ENCODE measurements at places on chromosomes 6 and 20.
A peak's percentile ranks its signal among the peaks of the same experiment; 100 is the strongest.

- no peak for DNase-seq
Measured at GRCh38 chr6:12066297-12066696, 54.2 kb downstream of the HIVEP1 start.

- DNase-seq, result no peak
Measured at GRCh38 chr6:42314571-42315258, 97.1 kb upstream of the MRPS10 start.

- no peak for DNase-seq
Measured at GRCh38 chr6:16166871-16167608, 38.2 kb downstream of the MYLIP start.

GRCh38 chr6:11963756-11964500 is 48.2 kb upstream of the HIVEP1 start:
- no peak for DNase-seq

- no peak for DNase-seq
Measured at GRCh38 chr6:37668251-37668650, 29.4 kb downstream of the MDGA1 start.

DNA sequence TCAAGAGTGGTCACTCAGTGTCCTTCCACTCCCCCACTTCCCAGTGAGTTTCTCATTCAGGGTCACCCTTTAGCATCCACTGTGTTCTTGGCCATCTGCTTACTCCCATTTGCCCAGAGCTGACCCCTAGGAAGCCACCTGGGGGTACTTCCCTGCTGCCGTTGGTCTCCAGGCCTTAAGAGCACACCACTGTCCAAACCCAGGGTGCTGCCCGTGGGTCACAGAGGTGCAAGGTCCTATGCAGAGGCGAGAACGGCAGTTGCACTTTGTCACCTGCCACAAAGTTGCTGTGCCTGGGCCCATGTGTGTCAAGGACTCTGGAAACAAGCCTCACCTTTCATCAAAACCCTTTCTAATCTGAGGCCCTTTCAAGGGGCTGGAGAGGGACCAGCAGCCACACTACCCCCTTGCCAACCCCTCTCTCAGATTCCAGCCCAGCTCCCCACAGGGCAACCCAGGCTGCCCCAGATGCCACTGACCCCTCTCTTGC is 191.1 kb downstream of the ZMYND8 start:
- DNase-seq, result no peak

DNA sequence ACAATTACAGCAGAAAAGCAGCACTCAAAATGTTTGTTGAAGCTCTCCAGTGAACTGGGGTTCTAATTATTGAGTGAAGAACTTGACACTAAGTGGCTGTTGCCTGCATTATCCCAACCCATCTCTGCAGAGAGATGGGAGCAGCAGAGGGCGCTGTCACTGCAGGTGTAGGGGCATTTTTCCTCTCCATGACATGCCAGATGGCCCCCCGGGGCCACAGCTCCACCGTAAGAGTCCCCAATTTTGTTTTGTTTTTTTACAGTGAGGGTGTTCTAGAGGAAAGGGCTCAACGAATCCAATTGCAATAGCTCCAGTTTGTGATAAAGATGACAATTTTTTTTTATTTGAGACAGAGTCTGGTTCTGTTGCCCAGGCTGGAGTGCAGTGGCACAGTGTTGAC is 1.9 kb upstream of the FUCA2 start:
- peak; percentile 54 for DNase-seq

GRCh38 chr6:24321538-24322162 is 36.2 kb downstream of the DCDC2 start:
- DNase-seq, result no peak

- DNase-seq, result no peak
Measured at GRCh38 chr20:41619360-41620100, 1.4 kb upstream of the CHD6 start.

DNA sequence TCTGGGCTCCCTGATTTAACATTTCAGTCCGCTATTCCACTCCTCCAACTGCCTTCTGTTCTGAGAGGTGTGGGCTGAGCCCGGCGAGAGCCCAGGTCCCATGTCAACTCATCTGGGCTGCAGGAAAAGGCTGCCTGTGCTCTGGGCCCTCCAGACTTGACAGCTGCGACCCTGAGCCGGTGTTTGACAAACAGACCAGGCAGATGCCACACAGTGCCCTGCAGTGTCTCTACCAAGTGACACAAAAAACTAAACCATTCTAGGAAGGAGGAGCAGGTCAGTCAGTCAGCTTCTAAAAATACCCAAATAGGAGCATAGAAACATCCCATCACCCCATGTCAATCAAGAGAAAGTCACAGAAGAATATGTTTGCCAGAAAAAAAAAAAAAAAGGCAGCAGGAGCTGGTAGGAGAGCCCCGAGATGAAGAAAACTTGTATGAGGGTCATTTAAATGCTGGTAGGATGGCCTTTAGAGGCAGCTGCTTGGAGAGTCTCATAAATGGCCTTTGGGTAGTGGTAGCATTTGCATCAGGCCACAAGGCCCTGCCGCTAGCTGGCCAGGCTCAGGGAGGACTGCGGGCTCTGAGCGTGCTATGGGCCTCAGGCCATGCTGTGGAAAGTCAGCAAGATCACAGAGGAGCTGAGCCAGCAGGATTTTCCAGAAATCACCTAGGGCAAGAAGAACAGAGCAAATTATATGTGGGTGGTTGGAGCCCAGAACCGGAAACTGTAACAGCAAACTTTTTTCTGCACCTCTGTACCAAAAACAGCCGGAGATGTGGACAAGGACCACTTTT is 36.6 kb upstream of the GFOD1 start:
- DNase-seq, result no peak

DNA sequence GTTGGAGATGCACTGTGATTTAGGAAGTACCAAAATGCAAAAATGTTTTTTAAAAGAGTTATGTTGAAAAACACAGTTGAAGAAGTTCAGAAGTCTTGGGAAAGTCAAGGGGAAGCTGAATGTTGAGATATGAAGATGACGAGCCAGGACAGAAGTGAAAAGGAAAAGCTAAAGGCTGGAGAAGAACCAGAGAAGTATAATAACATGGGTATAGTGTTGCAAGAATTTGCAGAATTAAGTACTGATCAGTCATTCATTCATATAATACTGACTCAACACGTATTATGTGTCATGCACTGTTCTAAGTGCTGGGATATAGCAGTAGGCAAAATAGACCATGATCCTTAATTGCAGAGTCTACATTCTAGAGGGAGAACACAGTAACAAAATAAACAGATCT is 432.8 kb downstream of the CDC5L start:
- no peak for DNase-seq

DNA sequence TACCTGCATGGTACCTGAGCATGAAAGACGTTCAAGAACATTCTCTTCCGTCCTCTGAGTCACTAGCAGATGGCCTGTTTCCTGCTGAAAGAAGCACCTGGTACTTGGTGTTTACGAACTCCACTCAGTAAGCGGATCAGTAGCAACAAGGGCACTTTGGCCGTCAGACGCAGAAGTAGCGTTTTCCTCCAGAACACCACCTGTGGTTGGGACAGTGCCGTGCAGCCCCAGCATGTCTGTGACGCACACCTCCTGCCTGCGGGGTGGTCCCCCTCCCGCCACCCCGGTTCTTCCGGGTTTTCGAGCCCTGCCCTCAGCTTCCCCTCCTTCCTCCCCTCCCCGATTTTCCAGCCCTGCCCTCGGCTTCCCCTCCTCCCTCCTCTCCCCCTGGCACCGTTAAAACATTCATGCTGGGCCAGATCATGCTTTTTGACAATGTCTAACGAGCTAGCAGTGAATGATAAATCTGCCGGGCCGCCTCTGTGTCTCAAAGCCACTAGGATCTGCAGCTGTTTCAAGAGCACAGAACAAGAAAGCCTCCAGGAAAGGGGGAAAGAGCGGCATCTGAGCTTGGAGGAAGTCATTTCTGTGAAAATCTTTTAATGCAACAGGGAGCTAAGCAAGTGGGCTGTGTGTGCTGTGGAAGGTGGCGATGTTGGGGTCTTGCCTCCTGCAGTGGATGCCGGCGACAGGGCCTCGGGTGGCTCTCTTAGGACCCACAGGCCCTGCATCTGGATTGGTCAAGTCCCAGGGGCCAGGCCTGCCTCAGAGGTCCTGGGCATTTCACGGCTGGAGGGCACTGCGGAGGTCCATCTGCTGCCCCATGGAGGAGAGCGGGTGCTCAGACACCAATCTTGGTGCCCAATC is 207.9 kb downstream of the ERMARD start:
- DNase-seq, result peak; percentile 7

- no peak for DNase-seq
Measured at GRCh38 chr20:57742507-57743181, 32.8 kb upstream of the PMEPA1 start.

GRCh38 chr6:14130435-14131075 is 13.0 kb downstream of the CD83 start:
- no peak for DNase-seq

- no peak for DNase-seq
Measured at GRCh38 chr6:109892451-109893435, 85.4 kb upstream of the GPR6 start.

GRCh38 chr6:2958776-2959175 is 12.6 kb downstream of the SERPINB6 start:
- DNase-seq, result no peak

GRCh38 chr6:139288496-139289040 is 3.2 kb downstream of the TXLNB start:
- no peak for DNase-seq

DNA sequence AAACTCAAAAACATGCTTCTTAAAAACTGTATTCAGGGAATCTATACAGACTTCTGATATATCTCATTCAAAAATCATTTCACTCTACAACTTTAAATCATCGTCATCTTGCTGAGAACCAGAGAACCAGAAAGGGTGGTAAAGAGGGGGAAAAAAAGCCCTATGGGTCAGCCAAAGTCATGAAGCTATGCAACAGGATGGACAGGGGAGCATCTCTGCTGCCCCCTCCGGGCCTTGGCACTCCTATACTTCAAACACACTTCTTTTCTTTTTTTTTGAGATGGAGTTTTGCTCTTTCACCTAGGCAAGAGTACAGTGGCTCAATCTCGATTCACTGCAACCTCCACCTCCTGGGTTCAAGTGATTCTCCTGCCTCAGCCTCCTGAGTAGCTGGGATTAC is 73.5 kb upstream of the NFATC2 start:
- DNase-seq, result no peak

GRCh38 chr6:111354758-111355555 is 128.1 kb downstream of the REV3L start:
- DNase-seq, result no peak

GRCh38 chr20:37390503-37390890 is 44.6 kb downstream of the SRC start:
- no peak for DNase-seq

- no peak for DNase-seq
Measured at GRCh38 chr6:70395301-70395672, 18.0 kb upstream of the FAM135A start.

GRCh38 chr6:166466178-166467122 is 83.7 kb upstream of the MPC1 start:
- DNase-seq, result no peak

All from CD4-positive, alpha-beta memory T cell (primary cell).